ENCODE measurements at places on chromosomes 11 and 22. TPM values are rescaled to one million over a fixed set of nuclear protein-coding genes. Genes with fewer than 3 reads are reported as not detected.

Gene HORMAD2
- polyA plus RNA-seq, result not detected

Gene IGLL1
- polyA plus RNA-seq, result 0.60 TPM

Gene PDGFB
- polyA plus RNA-seq, result 7.4 TPM

Gene APOBEC3H
- 0.42 TPM for polyA plus RNA-seq

Gene NFAM1
- polyA plus RNA-seq, result 1.8 TPM

Gene PTPN5
- 1.2 TPM for polyA plus RNA-seq

Gene KLHDC7B
- 0.18 TPM for polyA plus RNA-seq

Gene OR51L1
- not detected for polyA plus RNA-seq

Gene SCN3B
- 9.5 TPM for polyA plus RNA-seq

Gene ALDH3B1
- 21.1 TPM for polyA plus RNA-seq

Gene HTR3A
- 2.1 TPM for polyA plus RNA-seq
